Stimulated activated CD8-positive, alpha-beta memory T cell treated with anti-CD3 and anti-CD28 coated beads, Interleukin-4, amount 100 ng/mL, for 24 hours (primary cell): ENCODE measurements at places on chromosomes 2 and 18.

GRCh38 chr2:30665761-30666265, 141.4 kb downstream of the CAPN13 start:
- no peak for DNase-seq

DNA sequence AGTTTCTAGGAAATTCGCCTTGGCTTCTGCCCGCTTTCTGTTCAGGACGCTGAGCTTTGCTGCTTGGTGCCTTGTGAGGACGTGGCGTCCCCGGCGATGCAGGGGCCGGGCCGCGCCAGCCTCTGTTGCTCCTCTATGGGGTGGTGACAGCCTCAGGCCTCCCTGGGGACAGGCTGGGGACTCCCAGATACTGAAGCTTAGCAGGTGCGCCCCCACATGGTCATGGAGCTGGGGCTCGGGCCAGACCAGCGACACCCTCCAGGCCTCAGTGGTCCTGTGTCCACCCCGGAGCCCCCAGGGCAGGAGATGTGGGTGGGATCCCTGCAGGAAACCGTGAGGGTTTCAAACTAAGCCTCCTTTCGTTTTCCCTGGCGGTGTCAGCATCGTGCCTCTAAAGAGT, 29.2 kb downstream of the KCNG2 start:
- no peak for DNase-seq

DNA sequence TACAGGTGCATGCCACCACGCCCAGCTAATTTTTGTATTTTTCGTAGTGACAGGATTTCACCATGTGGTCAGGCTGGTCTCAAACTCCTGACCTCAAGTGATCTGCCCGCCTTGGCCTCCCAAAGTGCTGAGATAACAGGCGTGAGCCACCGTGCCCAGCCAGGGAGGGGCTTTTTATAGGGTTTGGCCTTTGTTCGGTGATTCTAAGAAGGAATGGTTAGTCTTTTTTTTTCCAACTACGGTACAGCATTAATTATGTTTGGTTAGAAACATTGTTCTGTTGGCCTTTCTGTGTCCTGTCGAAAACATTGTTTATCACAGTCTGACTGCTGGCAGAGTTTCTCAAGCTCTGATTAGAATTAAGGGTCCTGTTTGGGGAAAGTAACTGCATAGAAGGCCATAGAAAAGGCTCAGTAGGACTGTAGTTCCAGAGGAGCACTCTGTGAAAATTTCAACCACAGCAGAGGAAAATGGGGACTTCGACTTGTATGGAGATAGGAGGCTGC, 19.3 kb upstream of the SMCHD1 start:
- DNase-seq = no peak

- no peak for DNase-seq
These were observed 4.3 kb downstream of the GAD1 start for GRCh38 chr2:170820757-170821530.

- DNase-seq = no peak
These were observed 14.9 kb downstream of the PPP3R1 start for GRCh38 chr2:68237404-68237803.

DNA sequence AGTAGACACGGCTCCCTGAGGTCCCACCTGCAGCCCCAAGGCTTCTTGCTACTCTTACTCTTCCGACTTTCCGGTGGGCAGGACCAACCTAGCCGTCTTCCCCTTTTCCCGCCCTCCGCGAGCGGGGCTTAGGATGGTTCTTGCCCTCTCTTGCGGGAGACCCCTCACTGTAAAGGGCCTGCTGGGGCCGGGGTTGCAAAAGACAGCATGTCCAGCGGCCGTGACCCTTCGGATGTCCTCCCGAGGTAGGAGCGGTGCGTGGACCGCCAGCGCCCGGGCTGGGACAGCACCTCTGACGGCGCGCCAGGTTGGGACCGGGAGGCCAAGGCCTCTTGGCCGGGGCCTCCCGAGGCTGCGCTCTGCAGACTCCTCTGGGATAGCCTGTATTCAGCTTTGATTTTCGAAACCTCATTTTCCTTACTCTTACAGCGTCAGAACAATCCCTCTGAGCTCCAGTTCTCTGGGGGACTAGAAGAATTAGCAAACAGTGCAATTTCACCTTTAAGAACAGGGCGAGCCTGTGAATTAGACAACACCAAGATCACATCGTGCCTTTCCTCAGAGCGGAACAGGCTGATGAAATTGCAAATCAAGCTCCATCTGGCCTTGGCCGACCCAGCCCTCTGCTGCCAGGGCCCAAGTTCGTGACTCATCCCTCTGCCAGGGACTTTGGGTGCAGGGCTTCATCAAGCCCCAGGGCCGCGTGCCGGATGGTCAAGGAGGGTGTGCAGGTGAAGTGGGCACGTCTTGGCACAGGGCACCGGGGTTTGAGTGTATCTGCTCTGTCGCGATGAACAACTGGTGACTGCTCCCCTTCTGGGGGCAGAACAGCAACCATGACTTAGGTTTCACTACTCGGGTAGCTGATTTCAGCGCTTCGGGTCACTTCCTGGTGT, 777 bp downstream of the MOCOS start:
- DNase-seq = no peak

DNA sequence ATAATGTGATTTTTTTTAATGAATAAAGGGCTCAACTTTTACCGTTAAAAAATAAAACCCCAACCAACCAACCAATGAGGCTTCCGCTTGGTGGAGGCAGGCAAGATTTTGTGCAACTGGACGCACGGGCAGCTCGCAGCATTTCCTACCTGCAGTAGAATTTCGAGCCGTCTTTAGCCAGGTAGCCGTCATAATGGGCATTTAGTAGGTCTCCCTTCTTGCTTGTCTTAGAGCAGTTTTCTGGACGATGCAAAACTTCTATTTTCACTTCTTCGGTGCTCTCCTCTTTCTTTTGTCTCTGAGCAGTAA, 316 bp downstream of the FKBP7 start:
- no peak for DNase-seq

DNA sequence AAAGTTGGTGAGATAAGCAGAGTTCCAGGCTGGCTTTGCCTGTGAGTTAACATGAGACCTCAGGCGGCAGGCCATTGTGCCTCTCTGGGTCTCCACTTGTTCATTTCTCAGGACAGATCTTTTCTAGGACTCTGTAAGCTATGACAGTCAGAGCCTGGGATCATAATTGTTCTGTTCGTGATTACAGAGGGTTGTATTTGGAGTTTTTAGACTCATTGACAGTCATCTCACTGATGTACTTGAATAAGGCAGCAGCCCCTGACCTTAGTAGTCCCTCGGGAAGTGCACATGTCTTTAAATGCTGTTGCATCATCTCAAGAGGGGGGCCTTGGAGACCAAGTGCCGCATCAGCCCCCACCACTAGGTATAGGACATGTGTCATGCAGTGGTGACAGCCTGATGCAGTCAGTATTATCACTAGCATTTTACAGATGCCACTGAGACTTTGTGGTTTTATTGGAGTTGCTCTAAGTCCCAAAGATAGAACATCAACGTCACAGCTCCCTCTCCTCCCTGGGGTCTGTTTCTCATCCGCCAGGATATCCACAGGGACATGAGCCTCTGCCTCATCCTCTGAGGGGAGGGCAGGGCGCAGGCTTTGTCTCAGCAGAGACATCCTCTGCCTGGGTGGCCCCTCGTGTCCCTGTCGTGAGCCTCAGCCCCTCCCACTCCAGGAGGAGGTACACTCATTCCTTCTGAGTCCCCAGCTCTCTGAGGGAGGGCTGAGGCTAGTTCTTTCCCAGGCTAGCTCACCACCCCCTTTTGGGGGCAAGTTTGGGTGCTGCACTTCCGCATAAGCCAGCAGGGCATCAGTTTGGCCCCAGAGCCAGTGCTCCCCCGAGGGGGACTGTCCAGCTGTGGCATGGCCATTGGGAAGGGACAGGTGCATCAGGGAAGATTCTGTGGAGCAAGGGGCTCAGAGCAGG, 14.1 kb downstream of the GLI2 start:
- DNase-seq = no peak

GRCh38 chr2:227684258-227684657, 17.7 kb downstream of the SCYGR5 start:
- no peak for DNase-seq

DNA sequence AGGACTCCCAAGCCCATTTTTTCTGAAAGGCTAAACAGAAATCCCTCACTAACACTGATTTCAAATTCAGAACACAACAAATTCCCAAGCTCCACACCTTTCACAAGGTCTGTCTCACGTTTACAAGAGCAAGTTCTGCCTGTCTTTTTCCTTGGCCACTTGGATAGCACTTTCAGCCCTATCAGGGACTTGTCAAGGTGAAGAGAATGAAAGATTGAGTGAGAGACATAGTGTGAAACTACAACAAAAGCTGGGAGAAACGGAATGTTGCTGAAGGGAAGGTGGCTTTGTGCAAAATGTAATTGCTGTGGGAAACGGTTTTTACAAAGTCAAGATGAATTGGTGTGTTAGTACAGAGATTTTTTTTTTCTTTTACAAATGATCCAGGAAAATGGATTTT, 89.4 kb upstream of the GATA6 start:
- DNase-seq = no peak

DNA sequence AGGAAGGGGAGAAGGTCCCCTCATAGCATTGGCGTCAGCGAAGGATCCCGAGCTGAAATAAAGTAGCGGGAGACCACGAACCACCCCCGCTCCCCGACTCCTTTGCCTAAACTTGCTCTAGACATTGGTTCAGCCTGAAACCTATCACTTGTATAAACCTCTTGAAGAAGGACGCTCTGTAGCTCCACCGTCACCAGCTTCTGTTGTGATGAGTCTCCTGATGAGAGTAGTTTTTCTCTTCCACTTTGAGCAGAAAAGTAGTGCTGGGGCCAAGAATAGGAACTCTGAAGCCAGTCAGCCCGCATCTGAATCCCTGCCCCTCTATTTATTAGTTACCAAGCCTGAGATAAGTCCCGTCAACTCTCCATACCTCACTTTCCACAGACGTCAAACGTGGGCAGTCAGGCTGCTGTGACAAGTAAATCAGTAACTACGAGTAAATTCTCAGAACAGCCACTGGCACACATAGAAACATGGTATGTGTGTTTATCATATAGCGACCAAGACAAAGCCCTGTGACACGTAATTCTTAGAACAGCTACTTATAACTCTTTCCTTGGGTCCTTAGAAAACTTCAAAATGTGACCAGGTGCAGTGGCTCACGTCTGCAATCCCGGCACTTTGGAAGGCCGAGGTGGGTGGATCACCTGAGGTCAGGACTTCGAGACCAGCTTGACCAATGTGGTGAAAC, 61.7 kb downstream of the CD226 start:
- DNase-seq = no peak

DNA sequence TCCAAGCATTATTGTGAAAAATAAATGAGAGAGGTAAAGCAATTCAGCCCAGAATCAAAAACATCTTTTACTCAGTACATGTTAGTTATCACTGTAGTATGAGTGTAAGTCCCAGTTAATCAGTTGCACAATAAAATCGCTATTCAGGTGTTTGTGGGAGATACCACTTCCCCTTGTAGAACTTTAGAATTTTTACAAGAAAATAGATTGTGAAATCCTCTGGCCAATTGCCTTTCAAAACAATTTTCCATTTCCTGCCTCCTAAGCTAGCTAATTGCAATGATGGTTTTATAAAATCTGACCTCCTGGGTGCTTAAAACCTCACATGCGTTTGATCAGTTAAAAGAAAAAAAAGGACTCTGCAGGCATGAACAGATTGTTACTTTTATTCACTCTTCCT, 332.5 kb downstream of the PID1 start:
- no peak for DNase-seq

DNA sequence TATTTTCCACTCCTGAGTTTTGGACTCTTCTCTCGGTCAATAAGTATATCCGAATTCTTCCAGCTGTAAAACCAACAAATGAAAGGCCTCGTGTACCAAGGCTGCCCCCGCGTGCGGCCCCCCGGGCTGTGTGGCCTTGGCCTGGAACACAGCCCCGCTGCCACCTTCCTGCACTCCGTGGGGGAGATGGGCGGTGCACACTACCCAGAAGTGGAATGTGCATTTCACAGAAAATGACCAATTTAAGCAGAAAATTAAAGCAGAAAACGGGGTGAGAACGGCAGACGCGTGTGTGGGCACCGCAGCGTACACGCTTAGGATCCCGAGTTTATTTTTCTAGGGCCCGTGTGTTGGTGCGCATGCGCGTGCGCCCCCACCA, 34.4 kb upstream of the ZNF516 start:
- DNase-seq = no peak

DNA sequence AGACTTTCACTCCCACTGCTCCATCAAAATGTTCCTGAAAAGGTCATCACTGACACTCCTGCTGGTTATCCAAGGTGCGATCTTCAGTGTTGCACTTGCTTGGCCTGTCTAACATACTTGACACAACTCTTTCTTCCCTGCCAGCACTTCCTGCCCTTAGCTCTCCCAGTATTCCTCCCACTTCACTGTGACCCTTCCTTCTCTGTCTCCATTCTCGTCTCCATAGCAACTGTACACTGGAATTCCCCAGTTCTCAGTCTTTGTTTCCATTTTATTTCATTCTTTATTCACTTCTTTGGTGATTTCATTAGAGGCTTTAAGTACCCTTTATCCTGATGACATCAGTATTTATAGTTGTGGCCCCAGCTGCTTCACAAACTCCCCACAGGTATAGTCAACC, 333.0 kb downstream of the IRS1 start:
- no peak for DNase-seq

DNA sequence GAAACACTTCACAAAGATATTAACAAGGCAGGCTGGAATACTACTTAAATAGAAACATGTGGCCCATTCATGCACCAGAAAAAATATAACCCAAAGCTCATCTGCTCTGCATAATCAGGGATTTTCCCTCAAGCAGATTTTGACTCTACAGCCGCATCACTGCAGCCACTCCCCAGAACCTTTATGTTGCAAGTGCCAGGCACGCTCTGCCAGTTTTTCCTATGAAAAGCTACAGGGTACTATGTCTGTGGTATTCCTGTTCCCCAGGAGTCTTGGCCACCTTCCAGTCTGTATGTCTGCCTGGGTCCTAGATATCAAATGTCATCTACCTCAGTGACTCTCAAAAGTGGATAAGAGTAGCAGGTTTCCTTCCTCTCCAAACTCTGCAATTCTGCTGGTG, 3.8 kb downstream of the COA5 start:
- DNase-seq = no peak

DNA sequence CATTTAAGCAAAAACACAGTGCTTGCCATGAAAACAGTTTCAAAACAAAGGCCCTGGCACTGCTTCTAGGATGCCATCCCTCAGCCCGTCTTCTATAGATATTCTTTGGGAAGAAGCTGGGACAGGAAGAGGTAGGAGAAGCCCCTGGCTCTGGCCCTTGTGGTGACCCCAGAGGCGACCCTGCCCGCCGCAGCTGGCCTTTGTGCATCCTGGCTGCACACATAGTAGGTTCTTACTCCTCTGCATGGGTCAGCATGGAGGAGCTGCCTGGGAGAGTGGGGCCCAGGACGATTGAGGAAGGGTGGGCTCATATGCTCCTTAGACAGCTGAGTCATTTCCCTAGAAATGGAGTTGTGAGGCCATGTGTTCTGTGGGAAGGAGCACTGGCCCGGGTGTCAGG, 44.4 kb upstream of the OTOF start:
- DNase-seq = no peak

DNA sequence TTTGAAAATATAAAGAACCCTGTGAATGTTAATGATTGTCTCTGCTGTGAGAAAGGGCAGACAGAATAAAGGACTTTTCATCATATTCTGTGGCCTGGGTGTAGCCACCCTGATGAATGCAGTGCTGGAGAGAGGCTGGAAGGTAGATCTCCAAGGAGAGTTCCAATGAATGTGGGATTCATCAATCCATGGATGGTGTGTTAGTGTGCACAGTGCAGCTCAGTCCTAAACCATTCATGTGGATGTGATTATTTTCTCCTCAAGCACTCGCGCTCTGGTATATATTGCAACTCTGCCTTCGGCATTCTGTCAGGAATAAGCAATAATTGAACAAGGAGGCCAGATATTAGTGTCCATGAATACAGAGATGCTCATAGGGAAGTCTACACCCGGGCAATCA, 47.1 kb downstream of the LRRTM1 start:
- DNase-seq = no peak
